Mucosa of descending colon (tissue), 3 donors: ENCODE measurements at places on chromosomes 7 and 10. TPM values are rescaled to one million over a fixed set of nuclear protein-coding genes. Genes with fewer than 3 reads are reported as not detected.

GRCh38 chr10:119415536-119416503, 126.7 kb downstream of the RGS10 start:
- DNase-seq = no peak

GRCh38 chr7:102046373-102047117, 229.1 kb downstream of the CUX1 start:
- DNase-seq = no peak

- DNase-seq = no peak
Measured at GRCh38 chr10:6581778-6582228, 1.7 kb upstream of the PRKCQ start.

DNA sequence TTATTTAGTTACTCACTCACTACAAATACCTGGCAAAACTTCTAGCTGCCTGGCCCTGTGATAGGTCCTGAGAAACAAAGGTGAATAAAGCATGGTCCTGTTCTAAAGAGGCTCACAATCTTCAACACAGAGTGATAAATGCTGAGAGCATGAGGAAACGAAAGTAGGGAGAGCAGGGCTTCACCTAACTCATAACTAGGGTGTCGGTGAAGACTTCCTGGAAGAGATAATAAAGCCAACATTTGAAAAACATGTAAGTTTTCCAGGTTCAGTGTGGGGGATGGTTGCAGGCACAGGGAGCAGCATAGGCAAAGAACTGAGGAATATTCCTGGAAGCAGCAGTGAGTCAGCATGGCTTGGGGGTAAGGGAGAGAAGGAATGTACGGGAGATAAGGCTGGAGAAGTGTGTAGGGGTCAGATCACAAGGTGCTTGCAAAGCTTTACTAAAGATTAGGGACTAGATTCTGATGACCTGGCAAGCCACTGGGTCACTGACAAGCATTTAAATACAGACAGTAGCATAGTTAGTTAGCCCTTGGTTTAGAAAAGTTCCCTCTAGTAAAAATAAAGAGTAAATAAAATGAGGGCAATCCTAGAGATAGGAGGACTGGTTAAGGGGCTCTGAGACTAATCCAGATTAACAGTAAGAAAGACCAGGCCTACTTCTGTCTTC, 5.1 kb downstream of the KEL start:
- DNase-seq = no peak

GRCh38 chr10:63812501-63812900, 291.3 kb downstream of the REEP3 start:
- no peak for DNase-seq

GRCh38 chr7:65239707-65240352, 133.8 kb upstream of the ZNF92 start:
- DNase-seq = no peak

DNA sequence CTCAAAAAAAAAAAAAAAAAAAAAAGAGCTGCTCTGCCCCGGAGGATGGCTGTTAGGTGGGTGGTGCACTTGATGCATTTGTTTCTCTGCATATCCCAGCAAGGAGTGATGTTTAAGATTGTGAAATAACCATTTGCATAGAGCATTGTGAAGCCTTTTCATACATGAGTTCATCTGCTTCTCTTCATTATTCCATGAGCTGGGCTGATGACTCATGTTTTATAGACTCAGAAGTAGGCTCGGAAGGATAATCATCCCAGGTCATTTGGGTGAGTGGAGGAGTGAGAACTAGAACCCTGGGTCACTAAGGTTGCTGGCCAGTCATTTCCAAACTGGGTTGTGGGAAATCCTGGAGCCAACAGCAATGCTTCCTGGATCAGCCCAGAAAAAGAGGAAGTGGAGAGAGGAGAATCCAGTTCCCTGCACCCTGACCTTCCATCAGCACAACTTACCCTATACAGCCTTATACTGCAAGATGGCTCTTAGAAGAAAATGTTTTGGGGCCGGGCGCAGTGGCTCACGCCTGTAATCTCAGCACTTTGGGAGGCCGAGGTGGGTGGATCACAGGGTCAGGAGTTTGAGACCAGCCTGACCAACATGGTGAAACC, 45.3 kb downstream of the TACC2 start:
- DNase-seq = no peak

- no peak for DNase-seq
Measured at GRCh38 chr7:114303301-114303700, 111.3 kb upstream of the FOXP2 start.

DNA sequence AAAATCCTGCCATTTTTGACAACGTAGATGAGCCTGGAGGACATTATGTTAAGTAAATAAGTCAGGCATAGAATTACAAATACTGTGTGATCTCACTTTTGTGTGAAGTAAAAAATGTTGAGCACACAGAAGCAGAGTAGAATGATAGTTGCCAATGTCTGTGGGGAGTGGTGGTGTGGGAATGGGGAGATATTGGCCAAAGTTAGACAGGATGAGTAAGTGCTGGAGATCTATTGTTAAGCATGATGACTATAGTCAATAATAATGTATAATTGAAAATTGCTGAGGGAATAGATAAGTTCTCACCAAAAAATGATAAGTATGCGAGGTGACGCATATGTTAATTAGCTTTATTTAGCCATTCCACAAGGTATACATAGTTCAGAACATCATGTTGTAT, 92.0 kb downstream of the GPR85 start:
- DNase-seq = no peak

- DNase-seq = no peak
Measured at GRCh38 chr10:113056441-113057021, 106.5 kb downstream of the TCF7L2 start.

DNA sequence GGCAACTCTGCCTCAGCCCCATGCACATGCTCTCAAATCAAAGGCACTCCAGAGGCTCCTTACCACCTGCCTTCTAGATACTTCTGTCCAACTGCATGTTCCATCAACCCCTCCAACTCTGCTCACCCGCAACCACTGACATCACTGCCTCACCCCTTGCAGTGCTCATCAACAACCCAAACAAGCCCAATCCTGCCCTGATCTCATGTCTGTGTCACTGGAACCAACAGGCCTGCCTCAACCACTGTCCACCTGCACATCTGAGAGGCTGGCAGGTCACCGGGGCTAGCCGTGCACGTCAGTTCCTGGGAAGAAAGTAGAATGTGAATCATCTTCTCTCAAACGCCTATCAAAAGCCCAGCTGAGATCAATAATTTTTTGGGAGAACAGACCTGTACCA, 33.3 kb downstream of the CTBP2 start:
- no peak for DNase-seq

DNA sequence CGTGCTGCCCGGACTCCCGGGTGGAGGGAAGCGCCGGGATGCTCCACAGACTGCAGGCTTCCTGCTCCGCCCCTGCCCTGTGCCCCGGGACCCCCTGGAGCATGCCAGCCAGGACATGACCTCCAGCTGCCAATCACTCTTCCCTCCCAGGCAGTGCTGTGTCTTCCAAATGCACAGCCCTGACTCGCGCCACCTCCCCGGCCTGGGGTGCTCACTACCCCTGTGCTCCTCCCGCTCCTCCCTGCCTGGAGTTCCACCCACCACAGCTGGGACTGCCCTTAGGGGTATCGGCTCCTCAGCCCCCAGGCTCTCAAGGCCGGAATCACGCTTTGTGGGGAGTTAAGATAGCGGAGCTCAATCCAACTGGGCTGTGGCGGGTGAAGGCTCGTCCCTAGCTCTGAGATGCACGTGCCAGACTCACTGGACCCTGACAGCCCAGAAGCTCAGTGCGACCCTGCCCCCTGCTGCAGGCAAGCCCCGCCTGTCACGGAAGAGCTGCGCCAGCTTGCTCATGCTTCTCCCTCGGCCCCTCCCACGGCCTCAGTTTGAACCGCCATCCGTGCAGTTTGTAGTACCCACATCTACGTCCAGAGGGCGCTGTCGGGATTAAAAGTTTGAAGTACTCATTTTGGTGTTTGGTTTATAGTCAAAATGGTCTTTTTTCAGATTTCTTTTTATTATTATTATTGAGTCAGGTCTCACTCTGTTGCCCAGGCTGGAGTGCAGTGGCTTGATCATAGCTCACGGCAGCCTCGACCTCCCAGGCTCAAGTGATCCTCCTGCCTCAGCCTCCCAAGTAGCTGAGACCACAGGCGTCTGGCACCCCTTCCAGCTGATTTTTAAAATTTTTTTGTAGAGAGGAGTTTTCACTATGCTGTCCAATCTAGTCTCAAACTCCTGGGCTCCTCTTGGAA, 142.5 kb upstream of the TCERG1L start:
- peak; percentile 73 for DNase-seq

DNA sequence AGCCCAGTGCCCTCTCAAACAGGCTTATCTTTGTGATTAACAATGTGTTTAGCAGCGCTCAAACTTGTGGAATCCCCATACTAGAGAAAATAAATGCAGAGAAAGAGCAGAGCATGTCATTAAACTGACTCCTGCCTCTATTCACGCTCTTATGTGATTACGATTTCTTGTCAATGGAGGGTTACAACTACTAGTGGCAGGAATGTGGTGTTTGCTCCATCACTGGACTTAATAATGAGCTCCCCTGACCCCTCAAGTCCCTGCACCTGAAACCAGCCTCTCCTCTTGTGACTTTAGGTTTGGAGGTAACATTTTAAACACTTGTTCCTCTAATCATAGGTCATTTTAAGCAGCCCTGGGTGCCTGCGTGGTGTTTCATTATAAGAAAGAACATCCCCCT, 121.9 kb downstream of the PLPP4 start:
- DNase-seq = no peak

GRCh38 chr7:107075863-107076574, 31.5 kb downstream of the PRKAR2B start:
- no peak for DNase-seq

GRCh38 chr7:87874066-87874465, 2.1 kb downstream of the SLC25A40 start:
- peak; percentile 14 for DNase-seq

GRCh38 chr7:86950360-86950759, 109.1 kb downstream of the ELAPOR2 start:
- DNase-seq = no peak

DNA sequence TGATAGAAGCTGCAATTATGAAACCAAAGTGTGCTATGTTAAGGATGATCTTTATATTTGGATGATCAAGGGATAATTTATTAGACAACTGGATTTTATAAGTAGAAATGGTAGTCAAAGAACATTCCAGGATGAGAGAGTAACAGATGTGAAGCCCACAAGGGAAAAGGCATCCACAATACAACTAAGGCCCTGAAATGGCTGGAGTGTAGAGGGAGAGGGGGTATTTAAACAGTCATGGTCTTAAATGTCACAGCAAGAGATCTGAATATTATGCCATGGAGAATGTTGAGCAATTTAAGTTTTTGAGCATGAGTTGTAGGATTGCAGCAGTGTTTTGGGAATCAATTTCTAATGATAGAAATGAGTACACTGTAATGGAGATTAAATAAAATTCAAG, 282.3 kb upstream of the DKK1 start:
- no peak for DNase-seq

- DNase-seq = peak; percentile 55
Measured at GRCh38 chr10:16891375-16892313, 74.4 kb upstream of the RSU1 start.

DNA sequence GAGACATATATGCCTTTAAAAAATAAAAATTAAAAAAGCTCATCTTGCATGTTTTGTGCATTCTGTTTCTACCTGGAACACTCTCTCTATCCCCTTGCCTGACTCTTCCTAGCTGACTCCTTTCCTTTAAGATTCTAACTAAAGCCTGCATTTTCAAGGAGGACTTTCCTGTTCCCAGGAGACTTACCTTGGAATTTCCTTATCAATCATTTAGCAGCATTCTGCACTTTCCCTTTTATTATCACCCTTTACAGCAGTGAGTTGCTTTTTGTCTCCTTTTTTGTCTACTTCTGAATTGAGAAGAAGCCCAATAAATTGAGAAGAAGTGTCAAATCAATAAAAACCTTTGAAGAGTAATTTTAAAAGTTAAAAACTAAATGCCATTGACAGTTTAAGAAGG, 142.2 kb upstream of the TMEM196 start:
- DNase-seq = no peak

Gene SLC18A3
- total RNA-seq = 1.6 TPM

Gene NUTM2D
- total RNA-seq = 7.0 TPM

Gene ST8SIA6
- 2.2 TPM for total RNA-seq

Gene MOGAT3
- 27.9 TPM for total RNA-seq

Gene IGFBP1
- not detected for total RNA-seq

Gene PAPOLB
- 0.06 TPM for total RNA-seq

Gene C10orf105
- not detected for total RNA-seq

Gene CYP3A7
- 0.82 TPM for total RNA-seq
